CD4-positive, CD25-positive, alpha-beta regulatory T cell (primary cell): ENCODE measurements at places on chromosomes 1 and 21. TPM values are rescaled to one million over a fixed set of nuclear protein-coding genes. Genes with fewer than 3 reads are reported as not detected.

NTMT2 gene
- total RNA-seq, result not detected

FNDC10 gene
- 0.96 TPM for total RNA-seq

FAM229A gene
- total RNA-seq, result 43.2 TPM

PCAT6 gene
- not detected for total RNA-seq

CCDC190 gene
- not detected for total RNA-seq

IQCC gene
- 2.7 TPM for total RNA-seq
